ENCODE measurements at places on chromosomes 1 and 21.

DNA sequence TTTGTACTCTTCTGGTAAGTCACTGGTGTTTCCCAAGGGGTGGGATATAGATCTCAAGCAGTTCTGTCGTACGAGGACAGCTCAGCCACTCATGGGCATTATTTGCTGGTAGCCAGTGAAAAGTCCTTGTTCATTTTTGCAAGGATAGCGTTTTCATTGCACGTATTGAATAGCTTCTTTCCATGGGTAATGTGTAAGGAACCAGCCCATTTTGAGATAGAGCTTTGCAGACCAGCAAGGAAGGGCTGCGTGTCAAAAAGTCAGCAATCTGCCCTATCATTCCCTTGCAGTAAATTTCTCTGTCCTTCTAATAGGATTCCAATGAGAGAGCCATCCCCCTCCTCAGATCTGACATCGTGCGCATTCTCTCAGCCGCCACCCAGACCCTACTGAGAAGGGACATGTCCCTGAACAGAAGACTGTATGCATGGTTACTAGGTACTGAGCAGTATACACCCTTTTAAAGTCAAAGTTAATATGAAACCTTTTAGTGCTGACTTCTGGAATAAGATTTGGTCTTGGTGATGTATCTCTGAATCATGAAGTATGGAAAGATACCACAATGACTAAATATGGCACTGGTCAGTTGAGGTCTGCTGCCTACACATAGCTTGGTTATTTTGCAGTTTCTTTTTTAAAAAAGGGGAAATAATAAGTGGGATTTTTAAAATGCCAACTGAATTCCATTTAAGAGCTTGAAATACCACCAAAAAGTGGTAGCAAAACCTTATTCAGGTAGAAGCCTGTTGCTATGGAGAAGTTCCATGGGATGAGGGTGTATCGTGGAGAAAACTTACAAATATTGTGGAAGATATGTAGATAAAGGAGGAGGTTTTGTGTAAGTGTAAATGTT, 55.3 kb downstream of the DOP1B start:
- DNase-seq, result no peak

DNA sequence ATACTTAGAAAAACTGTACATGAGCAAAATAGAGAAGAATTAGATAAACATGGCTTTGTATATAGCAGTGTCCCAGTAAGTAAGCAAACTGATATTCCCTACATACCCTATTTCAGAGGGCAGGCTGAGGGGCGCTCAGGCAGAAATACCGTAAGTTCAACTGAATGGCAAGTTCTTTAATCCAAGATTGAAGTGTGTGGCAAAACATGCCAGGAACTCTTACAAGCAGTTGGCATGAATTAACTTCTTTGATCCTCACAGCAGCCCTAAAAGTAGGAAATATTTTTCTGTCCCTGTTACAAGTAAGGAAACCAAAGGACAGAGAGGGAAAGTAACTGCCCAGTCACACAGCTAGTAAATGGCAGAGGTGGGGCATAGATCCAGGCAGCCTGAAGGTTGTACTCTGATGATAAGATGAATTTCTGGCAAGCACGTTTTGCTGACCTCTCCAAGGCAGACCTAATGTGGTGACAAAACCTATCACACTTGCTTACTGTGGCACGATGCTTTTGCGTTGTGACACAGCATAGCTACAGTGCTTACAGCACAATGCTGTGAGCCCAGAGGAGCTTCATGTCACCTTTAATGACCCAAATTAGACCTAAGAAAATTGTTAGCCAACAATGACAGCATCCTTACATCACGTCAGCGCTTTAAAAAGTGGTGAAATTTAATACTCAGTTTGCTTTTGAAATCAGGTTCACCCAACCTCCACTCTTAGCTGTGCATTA, 35.0 kb upstream of the THEM4 start:
- DNase-seq, result no peak

DNA sequence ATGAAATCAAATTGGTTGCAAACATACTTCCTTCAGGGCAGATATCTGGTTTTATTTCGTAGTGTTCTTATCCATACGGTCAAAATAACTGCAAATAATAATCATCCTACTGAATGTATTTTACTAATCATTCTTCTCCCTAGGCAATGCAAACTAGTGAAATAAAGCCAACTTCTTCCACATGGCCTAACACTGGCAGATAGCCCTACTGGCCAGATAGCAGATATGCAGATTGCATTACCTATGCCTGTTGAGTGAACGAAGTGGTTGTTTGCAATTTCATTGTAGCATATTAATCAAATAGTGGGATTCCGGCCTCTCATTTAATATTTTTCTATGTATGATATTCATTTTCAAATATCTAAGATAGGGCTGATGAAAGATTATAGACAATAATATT, 116.2 kb downstream of the CENPF start:
- DNase-seq, result no peak

DNA sequence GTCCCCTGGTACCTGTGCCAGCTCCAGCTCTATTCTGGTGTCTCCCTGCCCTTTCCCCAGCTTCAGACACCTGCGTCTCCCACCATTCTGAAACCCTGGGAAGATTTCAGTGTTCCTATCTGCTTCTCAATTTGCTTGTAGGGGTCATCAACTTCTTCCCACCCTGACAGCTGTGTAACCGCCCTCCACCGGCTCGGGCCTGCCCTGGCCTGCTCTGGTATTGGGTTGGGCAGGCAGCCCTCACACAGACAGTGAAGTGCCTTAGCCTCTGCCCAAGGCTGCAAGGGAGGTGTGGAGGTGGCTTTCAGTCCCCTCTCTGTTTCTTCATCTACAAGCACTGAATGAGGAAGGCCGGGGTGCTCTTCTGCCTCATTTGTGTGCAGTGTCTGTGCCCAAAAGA, 97.2 kb downstream of the LAMC2 start:
- DNase-seq, result no peak

DNA sequence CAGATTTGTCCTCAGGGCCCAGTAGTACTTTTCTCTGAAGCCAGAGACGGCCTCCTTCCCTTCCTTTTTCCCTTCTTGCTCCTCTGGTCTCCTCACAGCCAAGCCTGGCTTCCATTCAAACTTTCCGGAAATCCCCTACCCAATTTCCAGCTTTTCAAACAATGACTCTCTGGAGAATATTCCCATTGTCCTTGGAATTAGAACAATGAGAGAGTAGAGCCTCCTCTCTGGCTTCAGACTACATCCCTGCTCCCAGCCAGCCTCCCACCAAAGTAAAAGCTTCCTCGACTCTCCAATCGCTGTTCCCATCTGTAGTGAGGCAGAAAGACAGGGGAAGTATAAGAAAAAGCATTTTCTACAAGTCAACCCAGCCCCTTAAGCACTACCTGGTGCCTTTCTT, 77.7 kb upstream of the SOX13 start:
- no peak for DNase-seq

DNA sequence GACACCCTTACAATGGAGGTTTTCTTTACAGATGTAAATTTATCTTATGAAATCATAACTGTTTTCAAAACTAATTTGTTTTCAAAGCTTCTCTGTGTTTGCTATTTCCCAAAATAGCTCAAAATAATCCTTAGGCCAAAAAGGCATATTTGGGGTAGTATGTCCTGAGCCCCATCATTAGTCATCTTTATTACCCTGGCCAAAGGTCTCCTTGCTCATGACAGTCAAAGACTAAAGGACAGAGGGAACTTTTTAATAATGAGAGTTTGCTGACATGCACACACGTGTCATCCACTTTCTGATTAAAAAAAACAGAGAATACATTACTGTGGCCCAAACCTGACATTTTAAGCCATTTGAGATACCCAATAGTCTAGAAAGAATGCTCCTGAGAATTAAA, 221.9 kb upstream of the DUSP10 start:
- DNase-seq, result no peak

- DNase-seq, result peak; percentile 19
These were observed 978 bp downstream of the PRDM15 start for GRCh38 chr21:41877901-41878830.

GRCh38 chr1:163401211-163401610, 79.5 kb downstream of the NUF2 start:
- no peak for DNase-seq

DNA sequence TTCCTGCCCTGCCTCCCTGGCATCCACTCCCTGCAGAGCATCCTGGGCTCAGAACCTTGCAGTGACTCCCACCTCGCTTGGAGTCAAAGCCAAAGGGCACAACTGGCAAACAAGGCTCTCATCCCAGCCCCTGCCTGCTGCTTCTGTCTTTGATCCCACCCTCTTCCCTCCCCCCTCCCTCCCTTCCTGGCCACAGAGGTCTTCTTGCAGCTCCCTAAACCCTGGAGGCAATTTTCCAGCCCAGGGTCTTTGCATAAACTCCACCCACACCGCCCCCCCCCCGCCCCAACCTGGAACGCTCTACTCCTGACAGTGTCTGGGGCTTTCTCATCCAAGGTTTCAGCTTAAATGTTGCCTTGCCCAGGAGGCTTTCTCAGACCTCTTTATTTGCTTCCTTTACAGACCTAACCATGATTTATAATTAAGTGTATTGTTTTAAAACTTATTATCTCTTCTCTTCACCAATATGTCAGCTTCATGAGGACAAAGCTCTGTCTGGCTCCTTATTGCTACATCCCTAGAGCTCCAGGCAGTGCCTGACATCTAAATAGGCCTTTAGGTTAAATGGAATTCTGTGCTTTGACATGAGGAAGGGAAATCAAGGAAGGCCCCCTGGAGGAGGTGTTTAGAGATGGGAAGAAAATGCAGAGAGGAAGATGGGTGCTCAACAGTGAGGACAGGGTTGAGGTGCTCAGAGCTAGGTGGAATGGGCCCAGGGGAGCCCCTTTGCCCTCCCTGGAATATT, 37.7 kb upstream of the PADI1 start:
- no peak for DNase-seq

- DNase-seq, result no peak
These were observed 129.8 kb downstream of the PLPPR5 start for GRCh38 chr1:98874828-98875227.

DNA sequence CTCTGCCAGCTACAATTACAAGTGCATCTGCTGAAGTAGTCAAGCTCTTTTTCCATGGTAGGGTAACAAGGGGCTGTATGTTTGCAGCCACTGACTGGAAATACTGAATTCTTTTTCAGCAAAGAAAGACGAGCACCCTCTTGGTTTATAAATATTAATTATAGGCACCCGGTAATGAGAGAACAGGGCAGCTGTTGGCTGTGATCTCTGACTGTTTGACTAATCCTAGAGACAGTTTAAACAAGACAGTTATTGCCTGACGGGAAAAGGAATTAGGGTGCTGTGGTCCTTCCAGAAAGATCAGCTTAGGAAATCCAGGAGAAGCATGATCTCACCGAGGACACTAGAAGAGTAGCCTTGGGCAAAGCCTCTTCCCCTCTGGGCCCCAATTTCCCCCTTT, 183.7 kb upstream of the ZC3H12A start:
- DNase-seq, result no peak

- no peak for DNase-seq
These were observed 227.7 kb upstream of the SAMSN1 start for GRCh38 chr21:14773777-14774345.

- DNase-seq, result no peak
These were observed 758.1 kb upstream of the TPTE start for GRCh38 chr21:9763306-9763705.

- DNase-seq, result no peak
These were observed 26.5 kb downstream of the ZNF362 start for GRCh38 chr1:33282791-33283190.

- no peak for DNase-seq
These were observed 276.1 kb downstream of the RPS6KC1 start for GRCh38 chr1:213327017-213327667.

- no peak for DNase-seq
These were observed 126.4 kb upstream of the GADD45A start for GRCh38 chr1:67558449-67559193.

- no peak for DNase-seq
These were observed 92.5 kb upstream of the RUNX3 start for GRCh38 chr1:25022361-25023189.
